Activated CD4-positive, alpha-beta T cell treated with anti-CD3 and anti-CD28 coated beads for 48 hours (primary cell): ENCODE measurements at places on chromosomes 6 and 20.

DNA sequence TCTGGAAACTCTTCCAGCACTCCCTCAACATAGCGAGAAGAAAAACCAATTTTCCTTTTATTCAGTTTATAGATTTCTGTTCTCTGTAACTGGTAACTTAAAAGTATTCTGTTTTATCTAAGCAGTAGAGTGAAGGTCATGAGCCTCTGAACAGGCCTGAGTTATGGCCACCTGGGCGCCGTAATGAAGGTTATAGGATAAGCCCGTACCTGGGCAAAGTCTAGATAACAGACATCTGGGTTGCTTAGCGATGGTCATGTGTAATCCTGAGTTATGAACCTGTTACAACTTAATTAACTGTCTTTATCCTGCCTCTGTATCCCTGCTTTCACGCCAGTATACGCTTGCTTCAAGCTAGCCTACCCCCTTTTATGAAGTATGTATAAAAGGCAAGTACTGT, 13.0 kb upstream of the FAM217A start:
- DNase-seq: no peak

- no peak for DNase-seq
Measured at GRCh38 chr6:75824160-75824559, 75.1 kb downstream of the MYO6 start.

DNA sequence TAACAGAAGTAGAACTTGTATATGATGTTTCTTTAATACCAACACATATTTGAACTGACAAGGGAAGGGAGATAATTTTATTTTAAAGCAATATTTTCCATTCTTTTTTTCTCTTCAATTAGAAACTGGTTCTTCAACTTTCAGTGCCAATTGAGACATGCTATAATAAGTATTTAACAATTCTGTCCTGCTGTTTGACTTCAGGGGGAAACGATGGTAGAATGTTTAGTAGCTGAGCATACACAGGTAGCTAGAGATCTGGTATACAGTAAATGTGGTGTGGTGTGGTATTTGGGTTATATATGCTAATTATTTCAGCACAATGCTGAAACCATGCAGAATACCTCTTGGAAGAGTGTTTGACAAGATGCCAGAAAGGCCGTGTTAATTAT, 156.9 kb downstream of the ARID1B start:
- no peak for DNase-seq

DNA sequence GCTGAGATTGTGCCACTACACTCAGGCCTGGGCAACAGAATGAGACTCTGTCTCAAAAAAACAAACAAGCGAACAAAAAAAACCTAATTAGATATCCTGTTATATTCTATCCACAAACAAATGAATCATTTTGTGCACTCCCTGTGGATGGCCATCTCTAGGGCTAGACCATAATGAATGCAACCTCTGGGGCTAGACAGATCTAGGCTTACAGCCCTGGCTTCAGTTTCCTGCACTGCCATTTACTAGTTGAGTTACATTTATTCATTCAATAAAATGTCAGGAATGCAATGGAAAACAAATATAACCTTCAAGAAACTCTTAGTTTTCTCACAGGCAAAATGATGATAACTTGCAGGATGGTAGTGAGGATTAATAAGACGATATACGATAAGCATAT, 6.6 kb upstream of the RNF8 start:
- DNase-seq: no peak

DNA sequence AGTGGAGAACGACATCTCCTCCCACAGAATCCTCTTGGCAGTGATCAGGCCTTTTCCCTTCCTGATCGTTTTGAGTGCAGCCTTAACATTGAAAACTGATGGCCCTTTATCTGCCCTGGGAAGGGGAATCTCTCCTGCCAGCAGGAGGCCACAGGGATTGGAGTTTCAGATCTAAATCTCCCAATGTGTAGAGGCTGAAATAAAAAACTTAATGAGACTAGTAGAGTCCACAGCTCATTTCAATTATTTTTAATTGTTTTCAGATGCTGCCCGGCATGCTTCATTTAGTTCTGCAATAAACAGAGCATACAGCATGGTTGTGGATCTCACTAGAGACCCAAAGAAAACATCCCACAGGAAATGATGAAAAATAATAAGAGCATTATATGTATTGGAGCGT, 662.2 kb upstream of the HS3ST5 start:
- DNase-seq: no peak

DNA sequence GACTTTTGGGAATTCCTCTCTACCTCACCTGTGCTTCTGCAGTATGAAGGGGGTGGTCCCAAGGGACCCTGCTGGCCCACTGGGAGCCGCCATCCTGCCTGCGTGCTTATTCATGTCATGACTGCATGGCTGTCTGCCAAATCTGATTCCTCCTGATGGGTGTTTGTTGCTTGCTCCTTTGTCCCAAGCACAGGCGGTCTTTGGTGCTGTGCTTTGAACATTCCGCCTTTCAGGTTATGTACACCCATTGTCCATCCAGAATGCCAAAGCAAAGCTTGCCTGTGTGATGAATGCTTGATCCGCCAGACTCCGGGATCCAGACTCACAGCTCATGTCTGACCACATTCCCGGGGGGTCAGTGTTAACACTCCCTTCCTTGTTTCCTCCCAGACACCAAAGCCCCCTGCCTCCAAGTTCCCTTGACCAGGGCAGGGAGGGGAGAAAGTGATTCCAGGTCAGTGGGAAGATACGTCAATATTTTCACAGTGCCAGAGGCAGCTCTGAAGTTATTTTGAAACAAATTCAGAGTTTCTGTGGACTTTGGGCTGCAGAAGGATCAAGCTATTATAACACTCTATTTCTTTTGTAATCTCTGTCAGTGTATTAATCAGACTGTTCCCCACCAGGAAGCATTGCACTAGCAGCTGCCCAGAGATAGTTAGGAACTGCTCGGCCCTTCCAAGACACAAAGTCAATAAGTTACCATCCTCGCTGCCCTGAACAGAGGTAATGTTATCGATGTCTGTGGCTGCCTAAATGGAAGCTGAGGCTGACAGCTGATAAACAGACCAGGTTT, 9.5 kb downstream of the DAAM2 start:
- no peak for DNase-seq

DNA sequence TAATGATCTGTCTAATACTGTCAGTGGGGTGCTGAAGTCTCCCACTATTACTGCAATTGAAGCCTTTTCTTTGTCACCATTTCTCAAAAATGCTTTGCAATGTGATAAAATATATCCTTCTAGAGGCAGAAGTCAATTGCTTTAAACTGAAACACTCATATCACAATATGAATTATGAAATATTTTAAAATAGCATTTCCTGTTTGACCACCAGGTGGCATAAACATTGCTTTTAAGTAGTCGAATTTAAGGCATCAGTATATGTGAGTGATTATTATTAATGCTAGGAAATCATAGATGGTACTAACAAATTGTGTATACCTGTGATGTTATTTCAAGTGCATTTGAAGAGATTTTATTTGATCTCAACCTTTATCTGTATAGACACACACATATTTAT, 87.5 kb downstream of the MEI4 start:
- no peak for DNase-seq

- no peak for DNase-seq
Measured at GRCh38 chr6:118391086-118391485, 157.0 kb upstream of the PLN start.
